ENCODE measurements at places on chromosomes 16 and 17.

DNA sequence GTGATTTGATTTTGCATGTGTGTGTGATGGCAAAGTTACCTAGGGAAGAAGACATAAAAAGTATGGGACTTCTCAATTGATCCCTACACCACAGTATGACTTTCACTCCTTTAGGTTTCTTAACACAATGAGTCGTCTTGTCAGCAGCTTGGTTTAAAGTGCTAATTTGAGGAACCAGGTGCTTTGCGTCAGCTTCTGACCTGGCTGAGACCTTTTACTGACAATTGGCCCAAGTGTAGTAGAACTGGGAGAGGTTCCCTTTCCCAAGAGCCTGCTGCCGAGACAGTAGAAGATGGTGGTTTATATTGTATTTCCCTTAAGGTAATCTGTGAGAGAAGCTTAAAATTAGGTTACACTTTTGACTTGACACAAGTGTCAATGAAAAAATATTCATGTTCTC is 54.9 kb downstream of the LDHD start:
- DNase-seq, result no peak

GRCh38 chr17:7858522-7858810 is 663 bp downstream of the CYB5D1 start:
- no peak for DNase-seq

DNA sequence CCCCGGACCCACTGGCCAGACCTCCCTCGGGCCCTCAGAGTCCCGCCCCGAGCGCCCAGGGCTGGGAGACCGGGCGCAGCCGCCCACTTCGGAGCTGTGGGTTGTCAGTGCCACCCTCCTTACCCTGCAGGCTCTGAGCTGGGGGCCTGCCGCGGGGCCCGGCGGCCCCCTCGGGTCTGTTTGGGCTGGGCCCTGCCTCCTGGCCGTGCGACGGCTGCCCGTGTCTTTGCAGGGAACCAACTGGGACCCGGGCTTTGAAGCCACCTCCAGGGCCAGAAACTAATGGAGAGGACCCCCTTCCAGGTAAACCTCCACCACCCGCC is 443 bp downstream of the TEDC2 start:
- DNase-seq, result no peak

DNA sequence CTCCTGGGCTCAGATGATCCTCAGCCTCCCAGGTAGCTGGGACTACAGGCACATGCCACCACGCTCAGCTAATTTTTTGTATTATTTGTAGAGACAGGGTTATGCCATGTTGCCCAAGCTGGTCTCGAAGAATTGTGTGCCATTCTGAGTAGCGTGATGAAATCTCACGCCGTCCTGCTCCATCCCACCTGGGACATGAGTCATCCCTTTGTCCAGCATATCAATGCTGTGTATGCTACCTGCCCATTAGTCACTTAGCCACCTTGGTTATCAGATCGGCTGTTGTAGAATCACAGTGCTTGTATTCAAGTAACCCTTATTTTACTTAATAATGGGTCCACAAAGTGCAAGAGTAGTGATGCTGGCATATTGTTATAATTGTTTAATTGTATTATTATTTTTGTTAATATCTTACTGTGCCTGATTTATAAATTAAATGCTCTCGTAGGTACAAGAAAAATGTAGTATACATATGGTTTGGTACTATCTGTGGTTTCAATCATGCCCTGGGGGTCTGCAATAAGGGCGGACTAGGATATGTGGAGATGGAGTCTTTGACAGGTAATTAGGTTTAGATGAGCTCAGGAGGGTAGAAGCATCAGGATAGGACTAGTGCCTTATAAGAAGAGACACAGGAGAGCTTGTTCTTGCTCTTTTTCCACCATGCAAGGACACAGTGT is 26.6 kb upstream of the SLC13A2 start:
- DNase-seq, result no peak

- DNase-seq, result no peak
Observed at GRCh38 chr17:27991462-27991993, 50.9 kb upstream of the NLK start.

DNA sequence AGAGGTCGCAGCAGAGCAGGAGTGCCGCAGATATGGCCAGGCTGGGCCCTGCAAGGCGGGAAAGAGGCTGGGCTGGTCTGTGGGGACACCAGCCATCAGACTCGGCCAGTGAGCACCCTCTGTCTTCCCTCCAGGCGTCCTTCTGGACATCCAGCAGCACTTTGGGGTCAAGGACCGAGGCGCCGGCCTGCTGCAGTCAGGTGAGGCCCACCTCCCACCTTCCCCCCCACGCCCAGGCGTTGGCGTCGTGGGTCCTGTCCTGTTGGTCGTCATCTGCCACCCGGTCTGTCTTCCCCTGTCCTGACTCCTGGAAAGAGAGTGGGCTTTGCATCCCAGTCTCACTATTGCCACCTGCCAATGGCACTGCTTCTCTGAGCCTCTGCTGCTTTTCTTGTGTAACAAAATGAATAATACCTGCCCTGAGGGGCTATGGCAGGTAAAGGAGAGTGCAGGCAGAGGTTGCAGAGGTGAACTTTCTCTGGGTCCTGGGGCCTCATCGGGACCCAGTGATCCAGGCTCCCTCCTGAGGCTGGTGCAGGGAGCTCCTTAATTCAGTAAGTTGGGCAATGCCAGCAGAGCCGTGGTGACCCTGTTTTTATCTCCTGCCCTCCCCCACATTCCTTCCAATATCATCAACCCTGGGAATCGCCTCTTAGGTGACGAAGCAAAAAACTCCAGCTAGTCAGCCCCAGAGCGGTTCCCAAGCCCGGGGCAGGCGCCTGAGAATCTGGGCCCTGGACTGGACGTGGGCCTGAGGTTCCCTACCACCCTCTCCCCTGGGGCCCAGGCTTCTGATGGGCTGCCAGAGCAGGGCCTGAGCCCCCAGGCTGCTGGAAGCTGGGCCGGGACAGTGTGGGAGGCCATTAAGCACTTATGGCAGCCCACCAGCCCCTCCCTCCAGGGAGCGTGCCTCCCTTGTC is 14.7 kb downstream of the SPNS2 start:
- no peak for DNase-seq

DNA sequence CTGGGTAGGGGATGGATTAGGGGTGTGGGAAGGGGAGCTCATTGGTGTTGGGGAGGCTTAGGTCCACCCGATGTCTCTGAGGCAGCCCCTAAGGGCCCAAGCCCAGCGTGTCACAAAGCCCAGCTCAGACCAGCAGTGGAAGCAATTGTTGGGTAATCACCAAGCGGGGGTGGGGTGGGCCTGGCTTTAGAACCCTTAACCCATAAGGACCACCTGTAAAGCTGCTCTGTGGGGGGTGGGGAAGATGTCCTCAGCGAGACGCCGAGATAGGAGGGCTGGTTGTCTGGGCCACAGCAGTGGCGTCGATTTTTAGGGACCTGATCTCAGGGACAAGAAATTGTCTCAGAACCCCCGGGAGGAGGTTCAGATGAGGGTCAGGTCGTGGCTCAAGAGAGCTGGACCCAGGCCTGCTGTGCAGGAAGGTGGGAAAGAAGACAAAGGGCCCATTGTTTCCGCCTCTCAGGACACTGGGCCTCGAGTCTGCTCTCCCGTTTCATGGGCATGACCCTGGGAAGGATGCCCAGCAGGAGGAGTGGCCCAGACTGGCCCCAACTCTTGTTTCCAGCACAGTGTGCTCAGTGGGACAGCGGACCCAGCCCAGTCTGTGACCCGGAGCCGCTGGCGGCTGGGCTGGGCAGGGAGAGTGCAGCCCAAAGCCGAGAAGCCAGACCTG is 15.9 kb downstream of the ST6GALNAC2 start:
- DNase-seq, result no peak

GRCh38 chr16:3348547-3349167 is 7.0 kb upstream of the OR2C1 start:
- no peak for DNase-seq

DNA sequence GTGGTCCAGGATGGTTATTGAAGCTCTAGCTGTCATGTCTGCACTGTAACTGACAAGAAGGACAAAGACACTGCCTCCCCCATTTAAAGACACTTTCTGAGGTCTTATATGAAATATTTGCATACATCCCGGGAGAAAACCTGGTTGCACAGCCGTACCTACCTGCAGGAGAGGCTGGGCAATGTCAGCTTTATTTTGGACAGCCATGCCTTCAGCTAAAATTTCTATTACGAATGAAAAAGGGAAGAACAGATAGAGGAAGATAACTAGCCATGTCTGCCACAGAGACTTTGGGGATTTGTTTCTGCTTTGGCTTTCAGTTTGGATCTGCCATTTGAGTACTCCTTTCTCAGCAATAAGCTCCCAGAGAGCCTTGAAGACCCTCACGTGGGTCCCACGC is 19.0 kb downstream of the SLC7A6 start:
- DNase-seq, result no peak

DNA sequence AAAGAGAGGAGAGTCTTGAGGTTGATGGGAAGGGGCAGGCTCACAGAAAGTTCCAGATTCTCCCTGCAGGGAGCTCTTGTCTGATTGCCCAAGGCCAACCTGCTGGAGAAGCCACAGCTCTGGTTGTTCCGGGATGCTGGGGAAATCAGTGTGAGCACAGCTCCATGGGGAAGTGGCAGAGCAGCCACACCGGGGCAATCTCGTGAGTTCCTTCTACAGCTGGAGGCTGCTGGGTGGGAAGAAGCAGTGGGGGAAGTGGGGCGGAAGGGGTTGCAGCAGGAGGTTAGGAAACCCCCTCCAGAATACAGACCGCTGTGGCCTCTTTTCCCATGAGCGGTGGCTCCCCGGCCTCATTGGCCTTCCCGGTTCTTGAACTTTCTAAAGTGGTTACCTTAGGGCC is 34.0 kb downstream of the KIAA0513 start:
- DNase-seq, result no peak

DNA sequence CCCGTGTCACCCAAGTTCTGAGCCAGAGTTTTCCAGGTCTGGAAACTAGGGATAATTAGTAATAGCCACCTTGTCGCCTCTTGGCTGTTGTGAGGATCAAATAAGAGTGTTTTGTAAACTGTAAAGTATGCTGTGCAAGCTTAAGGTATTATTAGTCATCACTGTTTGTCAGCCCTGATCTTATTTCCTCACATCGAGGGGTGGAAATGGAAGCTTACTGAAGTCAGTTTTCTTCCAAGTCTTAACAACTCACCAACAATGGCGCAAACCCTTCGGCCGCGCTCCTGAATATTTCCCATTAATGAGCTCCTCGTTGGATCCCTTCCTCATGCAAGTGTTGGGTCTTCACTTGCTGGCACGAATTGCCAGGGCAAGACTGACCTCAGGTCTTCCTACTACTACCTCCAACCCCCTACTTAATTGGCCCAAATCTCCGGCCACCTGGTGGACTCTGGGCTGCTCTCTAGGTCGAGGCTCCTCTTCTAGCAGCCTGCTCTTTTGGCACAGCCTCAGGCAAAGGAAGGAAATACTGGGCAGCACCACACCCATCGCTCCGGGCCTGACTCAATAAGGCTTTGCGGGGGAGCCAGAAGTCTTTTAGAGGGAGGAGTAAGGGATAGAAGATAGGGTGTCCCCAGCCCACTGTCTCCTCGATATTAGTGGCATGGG is 885 bp upstream of the SLC35B1 start:
- DNase-seq, result no peak

DNA sequence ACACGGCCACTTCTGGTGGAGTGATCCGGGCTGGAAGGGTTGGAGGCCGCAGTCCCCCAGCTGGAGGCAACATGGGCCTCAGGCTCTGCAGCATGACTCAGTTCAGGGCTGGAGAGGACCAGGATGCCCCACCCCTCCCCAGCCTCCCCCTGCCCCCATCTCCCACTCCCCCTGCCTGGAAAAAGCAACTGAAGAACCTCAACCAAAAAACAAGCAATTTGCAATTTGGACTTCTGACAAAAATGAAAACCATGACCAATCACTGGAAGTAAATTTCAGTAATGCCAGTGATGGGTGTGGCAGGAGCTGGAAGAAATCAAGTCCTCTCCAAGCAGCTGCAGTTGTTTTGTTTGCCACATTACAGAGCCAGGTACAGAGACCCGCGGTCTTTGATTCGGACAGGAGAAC is 6.6 kb upstream of the MIF4GD start:
- DNase-seq, result no peak

- DNase-seq, result no peak
Observed at GRCh38 chr16:50600582-50601283, 52.5 kb downstream of the NKD1 start.

GRCh38 chr17:64020056-64020766 is at the start of gene ICAM2:
ICAM2 (minus strand) TSS chr17:64020633; CDS start chr17:64006691, 13,942 bp downstream.
- DNase-seq, result no peak

- DNase-seq, result no peak
Observed at GRCh38 chr16:71515026-71515425, 11.2 kb upstream of the CHST4 start.

- no peak for DNase-seq
Observed at GRCh38 chr17:6998855-6999508, 3.1 kb downstream of the ALOX12 start.

- DNase-seq, result no peak
Observed at GRCh38 chr16:23156946-23157460, 7.8 kb upstream of the USP31 start.

- no peak for DNase-seq
Observed at GRCh38 chr17:42276609-42277341, 584 bp upstream of the STAT5B start.

DNA sequence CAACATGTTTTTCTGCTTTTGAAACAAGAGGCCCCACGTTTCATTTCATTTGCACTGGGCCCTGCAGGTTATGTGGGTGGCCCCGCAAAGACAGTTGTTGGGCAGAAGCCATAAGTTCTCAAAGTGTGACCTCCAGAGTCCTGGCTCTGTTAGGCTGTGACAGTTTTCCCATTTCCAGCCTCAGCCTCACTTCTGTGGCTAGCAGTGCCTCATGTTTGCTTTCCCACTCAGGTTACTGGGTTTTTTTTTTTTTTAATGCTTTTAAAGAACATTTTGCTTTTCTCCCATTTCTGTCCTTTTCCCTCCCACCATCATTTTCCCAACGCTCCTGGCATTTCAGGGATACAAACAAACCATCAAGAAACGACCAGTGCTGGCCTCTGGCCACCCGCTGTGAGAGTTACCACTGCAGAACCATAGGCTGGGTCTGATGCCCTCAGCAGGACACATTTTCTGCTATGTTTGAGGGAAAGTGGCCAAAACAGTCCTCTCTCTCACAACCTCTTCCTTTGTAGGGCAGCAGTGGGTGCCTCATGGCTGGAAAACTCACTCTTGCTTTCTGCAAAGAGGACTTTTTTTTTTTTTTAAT is 159.0 kb upstream of the MPHOSPH6 start:
- DNase-seq, result no peak

GRCh38 chr17:66344473-66344872 is 42.1 kb downstream of the PRKCA start:
- DNase-seq, result no peak

- DNase-seq, result no peak
Observed at GRCh38 chr16:87226926-87227295, 90.3 kb downstream of the C16orf95 start.

- no peak for DNase-seq
Observed at GRCh38 chr16:86723689-86724088, 145.3 kb downstream of the FOXL1 start.

- DNase-seq, result no peak
Observed at GRCh38 chr16:75293173-75293572, 41.7 kb upstream of the BCAR1 start.

DNA sequence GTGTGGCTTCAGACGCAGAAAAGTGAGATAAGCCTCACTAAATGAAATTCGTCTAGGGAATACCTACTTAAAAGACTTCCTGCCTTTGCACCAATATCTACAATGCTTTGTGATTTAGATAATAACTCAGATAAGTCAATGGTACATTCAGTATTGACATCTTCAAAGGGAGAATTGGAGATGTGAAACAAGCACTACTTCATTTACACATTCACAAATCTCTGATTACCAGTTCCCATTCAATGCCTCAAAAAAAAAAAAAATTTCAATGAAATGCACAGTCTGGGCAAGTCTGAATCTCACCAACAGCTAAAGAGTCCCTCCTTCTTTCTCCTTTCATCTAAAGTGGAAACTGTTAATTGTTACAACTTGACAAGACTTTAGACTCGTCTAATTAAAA is 3.7 kb downstream of the PHF12 start:
- DNase-seq, result no peak

Measured in cortex of kidney (tissue), 1 donor.